Activated T-cell treated with anti-CD3 and anti-CD28 coated beads for 24 hours (primary cell): ENCODE measurements at places on chromosomes 7 and 10.

DNA sequence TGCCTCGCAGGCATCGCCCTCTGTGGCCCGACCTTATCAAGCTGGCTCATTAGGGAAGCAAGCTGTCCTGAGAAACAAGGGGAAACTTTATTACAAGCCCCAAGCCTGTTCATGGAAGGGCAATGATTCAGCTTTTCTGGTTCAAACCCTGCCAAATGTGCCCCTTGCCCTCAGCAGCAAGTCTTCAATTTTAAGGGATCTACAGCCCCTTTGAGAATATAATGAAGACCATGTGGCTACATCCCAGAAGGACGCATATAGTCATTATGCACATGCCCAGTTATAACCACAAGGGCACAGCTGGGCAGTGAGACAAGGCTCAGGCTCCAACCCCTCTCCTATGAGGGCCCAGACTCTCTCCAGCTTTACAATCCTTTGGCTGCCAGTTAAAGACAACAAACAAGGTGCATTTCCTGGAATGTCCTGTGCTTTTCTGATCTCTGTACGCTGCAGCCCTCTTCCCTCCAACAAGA is 56.7 kb downstream of the DDC start:
- DNase-seq = no peak

DNA sequence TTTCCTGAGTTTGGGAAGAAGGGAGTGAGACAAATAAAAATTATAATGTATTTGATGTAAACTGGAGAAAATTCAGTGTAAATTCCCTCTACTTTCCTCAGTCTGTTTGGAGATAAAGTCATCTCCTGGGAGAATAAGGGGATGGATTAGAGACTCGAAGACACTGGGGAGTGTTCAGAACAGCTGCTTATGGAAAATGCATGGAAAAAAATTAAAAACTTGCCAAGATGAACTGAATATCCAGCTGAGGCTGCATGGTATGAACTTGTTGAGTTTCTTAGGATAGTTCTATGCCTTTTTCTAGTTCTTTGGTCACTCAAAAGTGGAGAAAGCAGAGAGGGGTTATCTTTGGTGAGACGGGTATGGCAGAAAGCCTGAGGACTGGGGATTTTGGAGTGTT is 210.5 kb downstream of the BICC1 start:
- DNase-seq = no peak

DNA sequence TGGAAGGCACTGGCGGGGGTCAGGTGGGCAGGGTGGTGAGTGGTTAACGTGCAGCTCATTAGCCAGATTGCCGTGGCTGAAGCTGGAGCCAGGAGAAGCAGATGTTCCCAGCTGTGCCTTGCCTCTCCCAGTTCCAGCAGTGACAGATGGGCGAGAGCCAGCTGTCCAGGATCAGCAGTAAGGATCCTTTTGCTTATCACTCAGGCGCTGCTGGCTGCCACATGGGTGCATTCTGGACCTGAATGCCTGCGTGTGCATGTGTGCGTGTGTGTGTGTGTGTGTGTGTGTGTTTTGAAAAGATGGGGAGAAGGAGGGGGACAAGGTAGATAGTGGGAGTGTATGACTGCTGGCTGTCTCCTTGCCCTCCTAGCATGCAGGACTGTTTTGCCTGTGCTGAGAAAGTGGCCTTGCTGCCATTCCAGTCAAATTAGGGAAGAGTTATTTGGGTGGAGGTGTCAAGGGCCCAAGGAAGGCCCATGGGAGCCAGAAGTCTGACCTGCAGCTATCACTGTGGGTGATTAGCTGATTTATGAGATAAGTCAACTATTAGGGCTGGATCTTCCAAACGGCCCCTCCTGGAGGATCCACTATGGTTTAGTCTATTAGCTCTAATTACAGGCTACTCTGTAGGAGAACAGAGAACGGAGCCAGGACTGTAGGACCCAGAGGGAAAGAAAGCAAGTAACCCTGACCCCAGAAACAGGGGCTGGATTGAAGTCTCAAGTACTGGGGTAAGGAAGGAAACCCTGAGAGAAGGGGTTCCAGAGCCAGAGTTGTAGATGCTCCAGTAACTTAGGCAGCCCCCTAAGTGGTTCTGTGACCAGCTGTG is 3.3 kb downstream of the EPHA1 start:
- no peak for DNase-seq

GRCh38 chr10:116718058-116718457 is 24.3 kb downstream of the HSPA12A start:
- no peak for DNase-seq

GRCh38 chr7:72265071-72265904 is 146.8 kb downstream of the CALN1 start:
- no peak for DNase-seq

DNA sequence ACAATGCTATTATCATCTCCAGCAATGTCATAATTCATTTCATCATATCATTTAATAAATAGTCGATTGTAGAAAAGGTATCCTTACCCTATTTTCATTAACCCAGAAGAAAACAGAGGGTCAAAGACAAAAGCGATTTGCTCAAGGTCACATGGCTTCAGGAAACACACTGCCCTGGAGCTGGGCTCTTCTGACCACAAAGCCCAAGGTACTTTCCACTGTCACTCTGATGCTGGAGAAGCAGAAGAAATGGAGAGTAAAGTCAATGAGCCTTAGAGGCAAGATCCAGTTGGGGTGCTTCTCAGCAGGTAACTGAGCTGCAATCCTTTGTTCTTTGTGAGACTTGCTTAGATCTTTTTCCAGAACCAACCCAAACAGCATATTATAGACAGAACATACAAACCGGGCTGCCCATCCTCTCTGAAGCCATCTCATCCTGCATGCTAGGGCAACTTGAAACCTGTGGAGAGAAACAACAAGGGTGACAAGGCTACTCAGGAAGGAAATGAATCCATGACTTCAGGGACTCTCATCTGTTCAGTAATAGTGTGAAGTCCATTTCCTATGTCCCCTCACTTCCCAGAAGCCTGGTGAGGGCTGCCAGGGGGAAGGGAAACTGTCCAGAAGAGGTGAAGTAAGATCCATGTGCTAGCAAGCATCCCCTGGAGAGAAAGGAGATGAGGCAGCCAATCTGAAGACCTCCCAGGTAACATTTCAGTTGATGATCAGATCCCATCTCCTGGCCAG is 148.6 kb upstream of the SVIL start:
- DNase-seq = no peak
